Activated CD4-positive, alpha-beta memory T cell treated with anti-CD3 and anti-CD28 coated beads for 36 hours (primary cell): ENCODE measurements at places on chromosomes 12 and 14. TPM values are rescaled to one million over a fixed set of nuclear protein-coding genes. Genes with fewer than 3 reads are reported as not detected.

Gene OR11G2
- total RNA-seq = not detected

Gene BIN2
- total RNA-seq = 64.6 TPM

Gene APPL2
- total RNA-seq = 21.5 TPM

Gene LRIG3
- 0.19 TPM for total RNA-seq

Gene HOXC10
- not detected for total RNA-seq

Gene BCL7A
- total RNA-seq = 3.6 TPM

Gene OR6C2
- not detected for total RNA-seq

Gene DPY19L2
- total RNA-seq = 0.34 TPM

Gene SIX4
- total RNA-seq = not detected

Gene MGAT4C
- not detected for total RNA-seq

Gene EFS
- total RNA-seq = not detected

Gene SPX
- 0.94 TPM for total RNA-seq

Gene SLC41A2
- 7.6 TPM for total RNA-seq

Gene GPX2
- not detected for total RNA-seq

Gene KRT85
- total RNA-seq = not detected

Gene KCNA1
- not detected for total RNA-seq

Gene TAS2R20
- 0.97 TPM for total RNA-seq

Gene LTBP2
- 0.31 TPM for total RNA-seq

Gene GPD1
- 0.34 TPM for total RNA-seq

Gene ZNF705A
- total RNA-seq = not detected

Gene MAP3K9
- 5.9 TPM for total RNA-seq

Gene ADCY4
- total RNA-seq = 1.6 TPM

Gene PPP1R1A
- not detected for total RNA-seq

Gene PRH2
- total RNA-seq = not detected

Gene HRK
- total RNA-seq = not detected

Gene AVPR1A
- not detected for total RNA-seq

Gene TMCC3
- 0.36 TPM for total RNA-seq

Gene TDRD9
- total RNA-seq = 0.19 TPM

Gene HOXC12
- not detected for total RNA-seq

Gene ADAMTS20
- total RNA-seq = not detected

Gene GON7
- total RNA-seq = 12.4 TPM

Gene SLCO1C1
- not detected for total RNA-seq

Gene TOMM20L
- total RNA-seq = not detected

Gene PARPBP
- total RNA-seq = 24.0 TPM

Gene SLC25A47
- not detected for total RNA-seq

Gene TTC5
- total RNA-seq = 22.7 TPM

Gene ANKS1B
- total RNA-seq = 0.97 TPM

Gene PLXNC1
- total RNA-seq = 6.2 TPM

Gene IQSEC3
- 0.29 TPM for total RNA-seq
